ENCODE measurements at places on chromosomes 1 and 21.

GRCh38 chr1:218472885-218473284 lies 127.7 kb downstream of the TGFB2 start:
- DNase-seq, result no peak

GRCh38 chr1:220876511-220877376 lies 2.5 kb upstream of the HLX start:
- no peak for DNase-seq

DNA sequence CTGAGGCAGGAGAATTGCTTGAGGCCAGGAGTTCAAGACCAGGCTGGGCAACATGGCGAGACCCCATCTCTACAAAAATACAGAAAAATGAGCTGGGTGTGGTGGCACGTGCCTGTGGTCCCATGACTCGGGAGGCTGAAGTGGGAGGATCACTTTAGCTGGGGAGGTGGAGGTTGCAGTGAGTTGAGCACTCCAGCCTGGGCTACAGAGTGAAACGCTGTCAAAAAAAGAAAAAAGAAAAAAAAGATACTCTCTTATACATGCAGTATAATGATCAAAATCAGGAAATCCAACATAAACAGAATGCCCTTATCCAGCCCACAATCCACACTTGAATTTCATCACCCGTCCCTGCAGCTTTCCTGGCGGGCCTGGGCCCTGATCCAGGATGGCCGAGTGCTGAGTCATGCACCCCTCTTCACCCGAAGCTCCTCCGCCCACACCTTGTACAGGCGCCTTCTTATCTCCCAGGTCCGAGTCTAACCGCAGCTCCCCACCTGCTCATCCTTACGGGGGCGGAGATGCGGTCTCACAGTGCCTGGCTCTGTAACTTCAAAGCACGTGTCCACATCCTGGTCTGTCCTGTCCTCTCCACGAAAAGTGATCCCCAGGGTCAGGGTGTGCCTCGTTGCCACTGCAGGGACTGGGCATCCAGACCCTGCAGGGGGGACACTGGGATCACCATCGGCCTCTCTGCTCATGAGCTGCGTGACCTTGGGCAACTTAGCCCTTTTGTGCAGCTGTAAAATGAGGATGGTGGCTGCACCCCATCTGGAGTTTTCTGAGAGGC lies 120.2 kb upstream of the SLC45A1 start:
- DNase-seq, result no peak

GRCh38 chr1:61670016-61670415 lies 54.9 kb downstream of the TM2D1 start:
- no peak for DNase-seq

DNA sequence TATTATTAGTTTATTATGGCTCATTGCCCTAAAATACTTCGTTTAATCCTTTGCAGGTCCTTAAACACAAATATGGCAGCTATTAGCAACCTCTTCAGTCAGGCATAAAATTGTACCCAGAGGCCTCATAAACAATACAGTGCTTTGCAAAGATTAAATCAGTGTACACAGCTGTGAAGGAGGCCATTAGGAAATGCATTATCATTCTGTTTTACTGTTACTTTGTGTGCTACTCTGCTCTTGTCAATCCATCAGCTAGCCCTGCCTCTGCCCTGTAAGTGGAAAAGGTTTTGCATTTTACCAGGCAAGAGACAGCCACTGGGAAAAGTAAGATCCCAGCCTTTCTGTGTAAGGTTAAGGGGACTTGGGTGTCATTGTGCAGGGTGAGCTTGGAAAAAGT lies 415.7 kb upstream of the DAB1 start:
- no peak for DNase-seq

DNA sequence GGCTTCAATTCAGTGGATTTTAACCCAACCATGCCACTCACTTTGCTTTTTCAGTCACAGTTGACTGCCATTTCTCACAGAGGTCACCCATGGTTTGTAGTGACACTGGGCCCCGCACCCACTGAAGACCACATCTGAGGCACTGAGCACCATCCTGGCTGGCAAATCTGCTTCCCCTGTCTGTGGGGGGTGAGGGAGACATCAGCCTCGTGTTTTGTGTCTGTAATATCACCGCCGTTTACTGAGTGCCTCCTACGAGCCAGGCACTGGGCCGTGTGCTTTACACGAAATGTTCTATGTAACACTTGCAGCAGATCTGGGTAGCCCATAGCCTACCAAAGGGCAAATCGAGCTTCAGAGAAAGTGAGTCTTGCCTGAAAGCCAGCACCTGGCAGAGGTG lies 161.8 kb downstream of the PGBD5 start:
- no peak for DNase-seq

DNA sequence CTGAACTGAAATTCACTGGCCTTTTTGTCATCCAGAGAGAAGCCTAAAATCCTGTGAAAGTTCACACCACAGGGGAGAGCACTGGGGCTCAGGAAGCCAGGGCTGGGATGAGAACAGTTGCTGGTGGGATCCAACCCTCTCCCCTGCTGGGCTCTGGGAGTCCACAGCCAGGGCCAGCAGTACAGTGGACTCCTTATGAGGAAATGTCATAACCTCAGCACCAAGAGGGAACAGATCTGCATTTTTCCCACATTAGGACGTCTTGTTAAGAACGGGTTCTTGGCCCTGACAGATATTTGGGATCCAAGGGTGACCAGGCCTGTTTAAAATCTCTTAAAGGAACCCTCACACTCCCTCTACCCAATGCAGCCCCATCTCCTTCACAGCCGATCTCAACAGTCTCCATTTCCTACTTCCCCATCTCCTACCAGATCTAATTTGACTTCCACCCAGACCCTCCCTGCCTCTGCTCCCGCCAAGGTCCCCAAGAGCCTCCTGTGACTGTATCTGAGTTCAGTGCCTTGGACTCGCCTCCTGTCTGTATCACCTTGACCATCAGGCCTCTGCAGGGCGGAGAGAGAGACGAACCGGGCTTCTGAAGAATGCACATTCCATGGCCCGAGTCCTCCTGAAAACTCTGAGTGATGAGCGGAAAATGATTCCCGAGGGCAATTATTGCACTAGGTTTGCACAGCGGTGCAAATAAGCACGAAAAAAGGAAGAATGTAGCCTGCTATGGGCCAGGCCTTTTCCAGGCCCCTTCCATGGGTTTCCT lies 159.9 kb downstream of the TRABD2B start:
- no peak for DNase-seq

GRCh38 chr1:245437369-245438062 lies 282.7 kb downstream of the KIF26B start:
- no peak for DNase-seq

DNA sequence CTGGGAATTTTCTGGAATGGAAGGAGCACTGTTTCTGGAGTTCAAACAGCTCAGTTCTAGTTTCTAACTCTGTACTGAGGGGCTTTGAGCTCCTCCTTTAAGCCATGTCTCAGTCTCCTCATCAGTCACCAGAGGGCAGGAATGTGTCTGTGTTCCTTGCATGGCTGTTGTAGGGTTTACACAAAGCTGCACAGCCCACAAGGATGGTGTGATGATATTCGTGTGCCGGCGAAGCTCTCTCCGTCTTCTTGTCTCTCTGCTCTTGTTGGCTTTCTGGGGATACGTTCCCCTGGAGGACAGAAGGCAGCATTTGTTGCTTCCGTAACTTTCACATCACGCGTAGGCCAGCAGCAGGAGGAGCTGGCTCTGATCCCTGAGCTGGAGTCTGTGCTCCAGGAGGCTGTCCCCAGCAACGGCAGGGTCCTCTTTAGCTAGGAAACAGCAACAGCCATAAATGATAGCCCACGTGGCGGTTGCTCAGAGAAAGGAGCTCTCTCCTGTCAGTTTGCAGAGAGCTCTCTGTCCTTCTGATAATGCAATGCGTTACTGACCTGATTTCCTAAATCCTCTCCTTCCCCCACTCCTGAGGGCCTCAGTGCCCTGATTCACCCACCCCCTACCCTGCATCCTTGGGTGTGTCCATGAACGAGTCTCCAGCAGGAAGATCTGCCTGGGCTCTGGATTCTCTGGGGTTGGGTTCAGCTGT lies 189.2 kb upstream of the VAMP3 start:
- DNase-seq, result no peak

GRCh38 chr1:205004351-205004750 lies 38.7 kb upstream of the CNTN2 start:
- no peak for DNase-seq

DNA sequence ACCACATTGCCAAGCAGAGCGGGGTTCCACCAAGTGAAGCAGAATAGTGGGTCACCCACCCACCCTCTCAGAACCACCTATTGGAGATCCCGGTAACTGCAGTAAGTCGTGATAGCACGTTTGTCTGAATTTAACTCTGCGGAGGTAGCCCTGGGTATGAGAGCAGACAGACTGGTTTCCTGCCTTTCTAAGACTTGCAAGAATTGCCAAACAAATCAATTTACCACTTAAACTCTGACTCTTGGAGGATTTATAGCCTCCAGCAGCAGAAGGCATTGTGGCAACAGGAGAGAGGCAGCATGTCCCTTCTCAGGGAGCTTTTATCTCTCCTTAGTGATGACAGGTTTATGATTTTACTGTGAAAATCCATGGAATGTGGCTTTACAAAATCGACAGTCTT lies 287.9 kb upstream of the FMN2 start:
- DNase-seq, result no peak

DNA sequence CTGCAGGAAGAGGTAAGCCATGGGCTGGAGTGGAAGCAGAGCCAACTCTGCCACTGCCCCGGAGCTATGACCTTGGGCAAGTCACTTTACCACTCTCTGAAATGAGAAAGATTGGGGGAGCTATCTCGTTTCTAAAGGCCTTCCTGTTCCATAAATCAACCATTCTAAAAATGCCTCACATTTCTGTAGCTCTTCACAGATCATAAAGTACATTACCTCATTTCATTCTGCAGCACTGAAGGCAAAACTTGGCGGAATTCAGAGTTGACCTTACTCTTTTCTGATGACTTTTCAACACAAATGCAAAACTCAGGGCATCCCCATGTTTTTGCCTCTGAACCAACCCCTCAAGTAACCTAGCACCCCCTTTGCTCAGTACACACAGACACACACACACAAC lies 404.0 kb upstream of the NFIA start:
- DNase-seq, result no peak

DNA sequence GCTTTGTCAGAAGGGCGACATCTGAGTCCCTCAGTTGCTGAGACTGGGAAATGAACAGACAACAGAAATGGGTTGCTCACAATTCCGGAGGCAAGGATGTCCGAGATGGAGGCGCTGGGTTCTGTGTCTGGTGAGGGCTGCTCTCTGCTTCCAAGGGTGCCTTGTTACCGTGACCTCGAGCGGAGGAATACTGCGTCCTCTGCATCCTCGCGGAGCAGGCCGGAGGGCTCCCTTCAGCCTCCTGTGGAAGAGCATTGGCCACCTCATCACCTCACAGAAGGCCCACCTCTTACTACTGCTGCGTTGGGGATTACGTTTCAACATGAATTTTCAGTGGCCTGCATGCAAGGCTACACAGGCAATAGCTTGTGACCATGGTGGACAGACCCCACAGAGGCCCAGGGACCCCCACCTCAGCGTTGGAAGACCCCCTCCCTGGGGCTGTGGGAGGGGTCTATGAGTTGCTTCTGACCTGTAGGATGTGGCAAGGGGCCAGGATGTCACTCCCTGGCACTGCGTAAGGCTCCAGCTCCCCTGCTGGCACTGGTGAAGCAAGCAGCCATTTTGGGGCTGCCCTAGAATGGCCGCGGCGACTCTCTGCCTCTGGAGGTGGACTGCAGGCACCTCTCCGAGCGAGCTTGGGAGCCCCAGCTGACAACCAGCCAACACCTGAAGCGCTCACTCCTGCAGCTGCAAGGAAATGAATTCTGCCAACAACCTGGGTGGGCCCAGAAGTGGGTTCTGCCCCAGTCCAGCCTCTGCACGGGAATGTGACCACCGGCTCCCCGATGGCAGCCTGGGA lies 36.3 kb upstream of the COL6A1 start:
- no peak for DNase-seq

- DNase-seq, result no peak
Measured at GRCh38 chr1:89633800-89634625, 1.1 kb downstream of the LRRC8C start.

DNA sequence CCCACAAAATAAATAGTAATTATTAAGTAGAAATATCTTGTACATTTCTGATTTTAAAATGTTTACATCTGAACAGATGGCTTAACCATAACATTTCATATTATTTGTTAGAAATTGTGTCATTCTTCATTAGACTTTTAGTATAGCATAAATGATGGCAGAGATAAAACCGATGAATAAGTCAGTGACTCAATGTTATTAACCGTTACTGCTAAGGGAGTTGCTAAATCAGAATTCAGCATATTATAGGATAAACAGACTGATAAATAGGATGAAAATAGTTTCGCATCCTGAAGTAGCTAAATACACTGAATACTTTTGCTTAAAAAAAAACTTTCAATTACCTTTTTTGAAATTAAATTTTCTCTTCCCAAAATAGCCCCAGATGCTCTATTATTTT lies 610.6 kb upstream of the ZP4 start:
- no peak for DNase-seq
